HEK293T (cell line): ENCODE measurements at places on chromosomes 11 and 22.

DNA sequence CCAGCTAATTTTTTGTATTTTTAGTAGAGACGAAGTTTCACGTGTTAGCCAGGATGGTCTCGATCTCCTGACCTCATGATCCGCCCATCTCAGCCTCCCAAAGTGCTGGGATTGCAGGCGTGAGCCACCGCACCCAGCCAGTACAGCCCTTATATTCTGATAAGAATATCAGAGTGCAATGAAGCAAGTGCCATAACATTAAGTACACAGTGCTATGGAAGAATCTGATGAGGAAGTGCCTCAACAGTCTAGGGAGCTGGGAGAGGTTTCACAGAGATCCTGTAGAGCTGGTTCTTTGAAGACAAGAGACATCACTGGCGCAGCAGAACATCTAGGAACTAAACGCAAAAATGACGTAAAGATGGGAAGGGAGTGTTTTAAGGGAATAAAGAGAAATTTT, 2.1 kb downstream of the RTCB start:
- DNase-seq: no peak

GRCh38 chr11:88292171-88292843, 45.2 kb downstream of the CTSC start:
- no peak for DNase-seq

- DNase-seq: no peak
Measured at GRCh38 chr11:7610393-7610792, 62.9 kb downstream of the CYB5R2 start.

GRCh38 chr22:19641254-19641982, 72.9 kb upstream of the SEPTIN5 start:
- peak; percentile 54 for DNase-seq

- DNase-seq: peak; percentile 99
Measured at GRCh38 chr22:19986410-19987341, 29.9 kb downstream of the ARVCF start.

- DNase-seq: no peak
Measured at GRCh38 chr11:36600180-36600579, 2.1 kb upstream of the RAG2 start.

GRCh38 chr22:39845529-39845928, 48.0 kb downstream of the ENTHD1 start:
- DNase-seq: no peak
